ENCODE measurements at places on chromosomes 11 and 22.

DNA sequence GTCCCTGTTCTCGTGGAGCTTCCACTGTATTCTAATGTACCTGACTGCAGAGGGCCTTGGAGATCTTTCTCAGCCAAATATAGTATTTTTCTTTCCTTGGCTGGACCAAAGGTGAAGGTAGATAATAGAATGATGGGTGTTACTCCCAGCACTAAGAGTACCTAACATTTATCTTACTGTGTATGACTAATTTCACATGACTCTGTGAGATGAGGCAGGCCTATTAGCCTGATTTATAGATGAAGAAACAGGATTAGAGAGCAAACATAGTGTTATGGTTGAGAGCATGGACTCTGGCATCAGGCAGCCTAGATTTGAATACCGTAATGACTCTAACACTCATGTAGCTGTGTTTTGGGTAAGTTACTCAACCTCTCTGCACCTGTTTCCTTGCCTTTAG, 2.7 kb downstream of the ACO2 start:
- DNase-seq, result no peak

- DNase-seq, result no peak
Measured at GRCh38 chr11:3685923-3686322, 14.7 kb upstream of the CHRNA10 start.

DNA sequence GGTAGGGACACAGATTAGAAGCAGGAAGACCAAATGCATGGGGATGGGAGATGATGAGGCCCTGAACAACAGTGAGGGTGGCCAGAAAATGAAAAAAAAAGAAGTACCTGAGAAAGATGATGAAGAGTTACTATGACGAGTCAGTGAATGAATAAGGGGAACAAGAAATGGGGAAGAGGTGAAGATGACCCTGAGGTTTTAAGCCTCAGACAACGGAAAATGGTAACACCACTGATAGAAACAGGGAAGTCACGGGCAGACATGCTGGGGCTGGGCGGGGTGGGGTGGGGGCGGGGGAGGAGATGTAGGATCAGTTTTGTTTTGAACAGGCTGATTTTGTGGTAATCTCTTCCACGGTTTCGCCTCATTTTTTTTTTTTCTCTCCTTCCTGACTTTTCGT, 205.1 kb upstream of the CADM1 start:
- DNase-seq, result no peak

- DNase-seq, result no peak
Measured at GRCh38 chr22:48943567-48944432, 883.9 kb downstream of the BRD1 start.
